Posterior cingulate gyrus (tissue), 11 donors: ENCODE measurements at places on chromosomes 2 and 18.

GRCh38 chr18:78587096-78587495 lies 392.5 kb upstream of the SALL3 start:
- DNase-seq = no peak

DNA sequence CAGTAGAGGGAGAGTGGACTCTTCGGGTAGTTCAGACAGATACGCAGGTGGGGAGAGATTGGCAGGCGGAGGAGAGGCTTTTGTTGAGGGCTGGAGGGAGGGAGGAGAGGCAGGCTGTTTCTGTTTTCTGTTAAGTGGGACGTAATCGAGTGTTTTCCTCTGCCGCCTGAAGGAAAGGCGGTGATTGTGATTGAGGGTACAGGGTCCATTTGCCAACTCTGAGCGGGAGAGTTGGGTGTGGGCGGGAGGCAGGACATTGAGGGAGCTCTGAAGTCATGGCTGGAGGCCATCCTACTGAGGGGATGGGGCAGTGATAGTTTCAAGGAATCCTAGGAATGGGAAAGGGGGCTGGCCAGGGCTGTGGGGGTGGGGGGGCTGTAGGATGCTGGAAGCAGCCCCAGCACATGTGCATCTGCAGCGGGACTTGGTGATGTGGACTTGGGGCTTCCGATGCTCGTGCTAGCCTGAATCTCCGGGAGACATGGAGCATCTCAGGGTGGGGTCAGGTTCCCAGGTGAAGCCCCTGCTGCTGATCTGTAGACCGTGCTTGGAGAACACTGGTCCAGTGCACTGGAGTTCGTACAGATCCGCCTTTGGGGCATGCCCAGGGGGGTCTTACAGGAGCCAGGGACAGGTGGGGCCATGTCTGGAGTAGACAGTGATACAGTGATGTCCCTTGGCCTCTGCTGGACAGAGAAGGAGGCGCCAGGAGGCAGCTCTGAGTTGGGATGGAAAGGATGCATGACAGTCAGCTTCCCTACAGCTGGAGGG lies 167.5 kb downstream of the AGAP1 start:
- no peak for DNase-seq

DNA sequence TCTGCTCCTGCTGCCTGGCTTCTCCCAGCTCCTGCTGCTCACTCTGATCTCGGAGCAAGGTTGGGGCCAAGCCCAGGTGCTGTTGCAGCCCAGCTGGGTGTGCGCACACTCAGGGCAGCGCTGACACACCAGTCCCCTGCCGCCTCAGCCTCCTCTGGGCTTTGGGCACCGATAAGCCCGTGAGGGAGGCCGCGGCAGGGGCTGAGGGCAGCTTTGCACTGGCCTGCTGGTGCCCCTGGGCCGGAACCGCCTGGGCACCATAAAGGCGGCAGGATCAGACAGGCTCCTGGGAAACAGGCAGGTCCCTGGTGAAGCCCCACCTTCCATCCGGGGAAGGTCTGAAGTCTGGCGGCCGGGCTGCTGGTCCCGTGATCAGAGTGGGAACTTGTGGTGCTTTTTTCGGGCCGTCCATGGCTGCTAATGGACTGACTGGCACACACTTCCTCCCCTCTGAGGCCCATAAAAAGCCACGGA lies 14.1 kb upstream of the EML6 start:
- no peak for DNase-seq

DNA sequence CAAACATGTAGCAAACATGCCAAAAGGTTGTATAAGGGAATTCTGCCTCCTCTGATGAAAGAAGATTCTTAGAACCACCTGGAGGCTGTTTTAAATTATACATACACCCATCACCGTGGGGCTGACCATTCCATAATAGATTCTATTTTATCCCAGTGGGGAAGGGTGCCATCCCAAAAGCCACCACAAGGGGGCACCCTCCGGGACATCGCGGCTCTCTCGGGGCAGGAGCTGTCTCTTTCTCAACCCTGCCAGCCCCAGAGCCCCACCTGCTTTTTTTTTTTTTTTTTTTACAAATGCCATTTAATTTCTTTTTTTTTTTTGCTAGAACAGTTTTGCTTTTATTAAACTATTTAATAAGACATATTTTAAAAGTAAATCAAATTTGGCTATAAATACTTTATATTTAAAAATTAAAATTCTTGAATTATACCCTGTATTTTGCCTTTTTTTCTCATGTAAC lies 8.6 kb upstream of the MTCL1 start:
- DNase-seq = peak; percentile 93

DNA sequence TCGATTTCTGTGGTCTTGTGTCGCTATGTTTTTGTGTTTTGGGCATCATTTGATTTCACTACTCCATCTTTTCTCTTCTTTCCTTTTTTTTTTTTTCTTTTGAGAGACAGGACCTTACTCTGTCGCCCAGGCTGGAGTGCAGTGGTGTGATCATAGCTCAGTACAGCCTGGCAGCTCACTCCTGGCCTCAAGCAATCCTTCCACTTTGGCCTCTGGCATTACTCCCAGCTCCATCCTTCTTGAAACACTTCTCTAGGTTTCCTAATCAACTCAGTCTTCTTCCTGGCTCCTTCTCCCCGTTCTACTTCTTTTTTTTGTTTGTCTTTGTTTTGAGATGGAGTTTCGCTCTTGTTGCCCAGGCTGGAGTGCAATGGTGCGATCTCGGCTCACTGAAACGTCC lies 26.5 kb downstream of the TCF23 start:
- DNase-seq = no peak

DNA sequence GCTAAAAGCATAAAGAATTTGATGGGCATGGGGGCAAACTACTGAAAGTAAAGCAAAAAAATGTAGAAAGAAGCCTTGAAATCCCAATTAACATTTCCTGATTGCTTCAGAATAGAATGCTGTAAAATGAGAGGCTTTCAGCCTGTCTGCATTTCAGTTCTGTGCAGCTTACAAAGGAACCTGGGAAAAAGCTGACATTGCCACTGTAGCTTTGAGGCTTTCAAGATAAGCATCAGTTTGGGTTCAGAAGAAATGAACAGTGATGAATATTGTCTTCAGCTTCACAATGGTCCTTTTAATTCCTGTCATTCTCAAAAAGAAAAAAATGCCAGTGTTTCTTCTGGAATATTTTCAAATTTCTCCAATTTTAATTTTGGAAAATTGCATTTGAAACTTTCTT lies 242.7 kb downstream of the LRRTM1 start:
- no peak for DNase-seq

DNA sequence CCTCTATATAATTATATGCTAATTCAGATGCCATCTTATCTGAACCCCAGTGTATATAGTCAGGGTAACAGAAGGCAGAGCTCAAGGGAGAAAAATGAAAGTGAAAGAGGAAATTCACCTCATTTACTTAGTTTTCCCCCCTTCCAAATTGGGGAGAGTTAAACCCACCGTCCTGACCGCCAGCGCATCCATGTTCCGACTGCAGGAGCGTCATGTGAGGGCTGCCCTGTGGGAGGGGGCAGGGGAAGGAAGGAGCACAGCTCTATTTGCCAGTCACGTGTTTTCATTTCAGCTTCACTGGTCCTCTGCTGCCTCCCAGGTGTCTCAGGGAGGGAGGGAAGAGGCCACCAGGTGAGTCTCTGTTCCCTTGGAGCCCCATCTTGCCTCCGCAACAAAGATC lies 13.2 kb downstream of the CNNM4 start:
- DNase-seq = no peak

GRCh38 chr18:12838178-12838634 lies 45.8 kb downstream of the PTPN2 start:
- DNase-seq = no peak

GRCh38 chr2:8096484-8096883 lies 585.4 kb upstream of the ID2 start:
- no peak for DNase-seq

DNA sequence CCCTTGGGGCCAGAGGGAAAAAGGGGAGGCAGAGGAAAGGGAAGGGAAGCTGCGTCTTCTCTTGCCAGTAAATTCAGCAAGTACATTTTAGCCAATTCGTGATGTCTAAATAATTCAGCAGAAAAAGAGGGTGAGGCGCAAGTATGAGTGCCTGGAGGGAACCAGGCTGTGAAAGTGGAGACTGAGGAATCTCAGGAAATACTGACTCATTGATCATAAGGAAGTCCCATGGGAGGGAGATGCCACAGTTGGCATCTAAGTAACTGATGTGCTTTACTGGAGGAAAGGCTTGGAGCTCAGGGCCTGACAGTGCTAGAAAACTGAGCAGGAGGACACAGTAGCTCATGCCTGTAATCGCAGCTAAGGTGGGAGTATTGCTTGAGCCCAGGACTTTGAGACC lies 31.1 kb downstream of the KIF5C start:
- no peak for DNase-seq

DNA sequence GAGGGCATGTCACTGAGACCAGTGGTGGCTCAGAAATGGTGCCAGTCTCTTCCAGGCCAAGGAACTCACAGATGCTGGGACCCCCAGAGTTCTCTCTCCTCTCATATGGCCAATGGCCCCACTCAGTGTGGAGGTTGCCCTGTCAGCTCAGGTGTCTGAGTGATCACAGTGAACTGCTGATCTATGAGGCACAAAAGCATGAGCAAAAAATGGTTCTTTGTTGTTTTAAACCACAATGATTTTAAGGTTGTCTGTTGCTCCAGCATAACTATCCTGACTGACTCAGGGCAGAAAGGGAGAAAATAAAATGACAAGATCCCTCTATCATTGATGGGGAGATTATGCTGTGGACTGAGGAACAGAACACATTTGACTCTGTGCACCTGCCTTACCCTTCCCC lies 57.8 kb downstream of the FBLN7 start:
- DNase-seq = no peak

- no peak for DNase-seq
These were observed 4.9 kb upstream of the IMP4 start for GRCh38 chr2:130337735-130338325.

- no peak for DNase-seq
These were observed 261.2 kb downstream of the TXNL1 start for GRCh38 chr18:56377231-56377630.

- no peak for DNase-seq
These were observed 77.6 kb upstream of the ID2 start for GRCh38 chr2:8604262-8604661.

DNA sequence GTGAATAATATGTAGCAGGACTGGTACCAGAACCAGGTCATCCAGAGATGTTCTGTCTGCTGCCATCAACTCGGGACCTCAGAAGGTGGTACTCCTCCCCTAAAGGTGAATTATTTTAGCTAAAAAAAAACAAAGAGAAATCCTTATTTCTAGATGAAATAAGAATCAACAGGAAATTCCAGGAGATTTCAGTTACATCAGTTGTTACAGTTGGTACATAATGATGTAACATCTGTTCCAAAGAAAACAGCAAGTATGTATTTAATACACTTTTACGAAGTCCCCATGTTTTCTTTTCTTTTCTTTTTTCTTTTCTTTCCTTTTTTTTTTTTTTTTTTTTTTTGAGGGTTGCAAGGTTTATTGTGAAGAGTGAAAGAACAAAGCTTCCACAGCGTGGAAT lies 33.6 kb upstream of the CD28 start:
- no peak for DNase-seq

- DNase-seq = no peak
These were observed 43.7 kb downstream of the PTPN2 start for GRCh38 chr18:12840382-12840781.

DNA sequence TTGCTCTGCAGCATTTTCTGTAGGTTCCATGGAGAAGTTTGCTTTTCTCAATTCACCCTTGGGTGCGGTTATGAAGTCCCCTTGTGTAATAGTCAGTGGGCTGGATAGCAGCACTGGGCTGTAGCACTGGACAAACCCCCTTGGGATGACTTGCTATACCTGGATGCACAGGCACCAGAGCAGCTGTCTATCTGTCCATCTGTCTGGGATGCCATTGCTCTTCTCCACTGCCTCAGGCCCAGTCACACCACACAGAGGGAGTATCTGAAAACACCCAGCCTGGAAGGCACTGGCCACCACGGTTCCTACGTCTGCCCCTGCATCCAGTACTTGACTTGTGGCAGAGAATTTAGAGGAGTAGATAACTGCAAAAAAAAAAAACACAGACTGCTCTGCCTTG lies 254.5 kb downstream of the TFCP2L1 start:
- no peak for DNase-seq
